ENCODE measurements at places on chromosomes 7 and 10. TPM values are rescaled to one million over a fixed set of nuclear protein-coding genes. Genes with fewer than 3 reads are reported as not detected.

Gene TAS2R38
- not detected for total RNA-seq

Gene FAM25G
- not detected for total RNA-seq

Gene BTRC
- 35.5 TPM for total RNA-seq

Gene SLC16A12
- not detected for total RNA-seq

Gene ITPRID1
- total RNA-seq = not detected

Gene NKX1-2
- not detected for total RNA-seq

DNA sequence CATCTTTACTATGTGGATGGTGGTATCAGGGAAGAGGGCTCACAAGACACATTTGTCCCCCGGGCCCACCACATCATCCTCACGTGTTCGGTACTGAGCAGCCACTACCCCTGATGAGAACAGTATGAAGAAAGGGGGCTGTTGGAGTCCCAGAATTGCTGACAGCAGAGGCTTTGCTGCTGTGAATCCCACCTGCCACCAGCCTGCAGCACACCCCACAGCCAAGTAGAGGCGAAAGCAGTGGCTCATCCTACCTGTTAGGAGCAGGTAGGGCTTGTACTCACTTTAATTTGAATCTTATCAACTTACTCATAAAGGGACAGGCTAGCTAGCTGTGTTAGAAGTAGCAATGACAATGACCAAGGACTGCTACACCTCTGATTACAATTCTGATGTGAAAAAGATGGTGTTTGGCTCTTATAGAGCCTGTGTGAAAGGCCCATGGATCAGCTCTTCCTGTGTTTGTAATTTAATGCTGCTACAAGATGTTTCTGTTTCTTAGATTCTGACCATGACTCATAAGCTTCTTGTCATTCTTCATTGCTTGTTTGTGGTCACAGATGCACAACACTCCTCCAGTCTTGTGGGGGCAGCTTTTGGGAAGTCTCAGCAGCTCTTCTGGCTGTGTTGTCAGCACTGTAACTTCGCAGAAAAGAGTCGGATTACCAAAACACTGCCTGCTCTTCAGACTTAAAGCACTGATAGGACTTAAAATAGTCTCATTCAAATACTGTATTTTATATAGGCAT is 9.1 kb upstream of the CSGALNACT2 start:
- DNase-seq = no peak

DNA sequence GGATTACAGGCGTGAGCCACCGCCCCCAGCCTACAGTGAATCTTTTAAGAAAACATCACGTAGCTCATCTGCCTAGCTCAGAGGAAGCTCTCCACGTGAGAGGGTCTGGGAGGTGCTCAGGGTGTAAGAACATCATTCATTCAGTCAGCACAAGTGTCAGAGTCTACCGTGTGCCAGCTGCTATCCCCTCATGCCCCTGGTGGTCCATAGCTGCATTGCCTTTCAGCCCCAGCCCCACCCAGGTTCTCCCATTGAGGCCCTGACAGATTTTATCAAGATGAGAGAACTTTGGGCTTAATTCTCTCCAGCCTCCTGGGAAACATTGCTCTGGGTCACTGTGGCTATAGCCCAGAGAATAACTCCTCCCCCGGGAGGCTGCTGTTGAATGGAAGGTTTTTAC is 45.1 kb downstream of the ZNF503 start:
- no peak for DNase-seq

DNA sequence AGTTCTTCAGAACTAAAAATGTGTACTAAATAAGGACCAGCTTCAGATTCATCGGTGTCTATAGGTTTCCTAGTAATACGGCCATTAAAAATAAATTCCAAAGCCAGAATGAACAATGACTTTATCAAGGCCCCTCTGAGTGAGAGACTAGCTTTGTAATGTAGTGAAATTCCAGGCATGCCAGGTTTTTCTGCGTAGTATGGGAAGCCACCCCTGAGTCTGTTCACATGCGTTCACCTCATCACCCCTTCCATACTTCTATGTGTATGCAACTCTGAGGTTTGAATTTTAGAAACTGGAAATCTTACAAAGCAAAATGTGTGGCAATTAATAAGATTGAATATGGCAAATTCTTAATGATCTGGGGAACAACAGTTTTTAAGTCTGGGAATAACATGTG is 24.5 kb downstream of the RNF32 start:
- DNase-seq = no peak

DNA sequence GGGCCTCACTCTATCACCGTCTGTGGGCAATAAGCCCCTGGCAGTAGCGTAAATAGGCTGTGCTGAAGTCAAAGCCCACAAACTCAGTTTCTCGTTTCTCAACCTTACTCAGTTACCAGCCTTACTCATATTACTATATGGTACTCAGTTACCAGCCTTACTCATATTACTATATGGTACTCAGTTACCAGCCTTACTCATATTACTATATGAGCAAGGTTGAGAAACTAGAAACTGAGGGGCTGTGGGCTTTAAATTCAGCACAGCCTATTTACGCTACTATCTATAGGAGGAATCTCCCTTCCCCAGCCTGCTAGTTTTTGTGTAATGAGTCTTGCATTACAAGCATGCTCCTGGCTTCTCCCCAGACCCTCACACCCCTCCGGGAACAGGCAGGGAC is 35.4 kb downstream of the CCDC3 start:
- no peak for DNase-seq

- no peak for DNase-seq
Observed at GRCh38 chr10:97861097-97861750, 11.6 kb downstream of the GOLGA7B start.

GRCh38 chr7:129438839-129439651 is 4.8 kb downstream of the STRIP2 start:
- no peak for DNase-seq

DNA sequence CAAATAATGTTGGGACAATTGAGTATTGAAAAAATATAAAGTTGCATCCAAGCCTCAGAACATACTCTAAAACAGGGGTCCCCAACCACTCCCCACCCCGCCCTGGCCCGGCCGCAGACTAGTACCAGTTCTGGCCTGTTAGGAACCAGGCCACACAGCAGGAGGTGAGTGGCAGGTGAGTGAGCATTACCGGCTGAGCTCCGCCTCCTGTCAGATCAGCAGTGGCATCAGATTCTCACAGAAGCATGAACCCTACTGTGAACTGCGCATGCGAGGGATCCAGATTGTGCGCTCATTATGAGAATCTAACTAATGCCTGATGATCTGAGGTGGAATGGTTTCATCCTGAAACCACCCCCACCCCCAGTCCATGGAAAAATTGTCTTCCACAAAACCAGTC is 19.4 kb downstream of the HIPK2 start:
- DNase-seq = no peak

All from neural crest cell (in vitro differentiated cells).